ENCODE measurements at places on chromosomes 4 and X.

- DNase-seq: no peak
These were observed 74.6 kb downstream of the RAPGEF2 start for GRCh38 chr4:159177265-159178150.

GRCh38 chr4:53937918-53938317, 126.5 kb downstream of the CHIC2 start:
- no peak for DNase-seq

DNA sequence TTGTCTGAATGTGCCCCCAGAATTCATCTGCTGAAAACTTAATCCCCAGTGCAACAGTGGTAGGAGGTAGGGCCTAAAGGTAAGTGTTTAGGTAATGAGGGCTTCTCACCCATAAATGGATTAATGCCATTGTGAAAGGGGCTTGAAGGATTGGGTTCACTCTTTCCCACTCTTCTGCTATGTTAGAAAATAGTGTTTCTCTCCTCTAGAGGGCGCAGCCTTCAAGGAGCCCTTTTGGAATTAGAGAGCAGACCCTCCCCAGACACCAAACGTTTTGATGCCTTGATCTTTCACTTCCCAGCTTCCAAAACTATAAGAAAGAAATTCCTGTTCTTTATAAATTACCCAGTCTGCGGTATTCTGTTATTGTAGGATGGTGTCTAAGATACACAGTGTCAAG, 706.4 kb downstream of the SMARCA1 start:
- no peak for DNase-seq

DNA sequence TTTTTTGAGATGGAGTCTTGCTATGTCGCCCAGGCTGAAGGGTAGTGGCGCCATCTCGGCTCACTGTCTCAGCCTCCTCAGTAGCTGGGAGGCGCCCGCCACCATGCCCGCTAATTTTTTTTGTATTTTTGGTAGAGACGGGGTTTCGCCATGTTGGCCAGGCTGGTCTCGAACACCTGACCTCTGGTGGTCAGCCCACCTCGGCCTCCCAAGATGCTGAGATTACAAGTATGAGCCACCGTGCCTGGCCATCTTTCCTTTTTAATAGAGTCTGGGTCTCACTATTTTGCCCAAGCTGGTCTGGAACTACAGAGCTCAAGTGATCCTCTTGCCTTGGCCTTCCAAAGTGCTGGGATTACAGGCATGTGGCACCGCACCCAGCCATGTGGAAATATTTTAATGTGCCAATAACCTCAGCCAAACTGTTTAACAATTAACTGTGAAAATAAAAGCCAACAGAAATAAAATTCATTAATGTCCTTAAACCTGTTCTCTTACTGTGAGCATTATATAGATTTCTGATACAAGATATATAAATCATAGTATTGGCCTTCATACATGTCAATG, 16.3 kb downstream of the PDS5A start:
- no peak for DNase-seq

- no peak for DNase-seq
These were observed 89.0 kb downstream of the NAF1 start for GRCh38 chr4:163077680-163078079.

GRCh38 chr4:69986663-69987062, 9.1 kb upstream of the STATH start:
- no peak for DNase-seq
